ENCODE measurements at places on chromosomes 6 and 20.

DNA sequence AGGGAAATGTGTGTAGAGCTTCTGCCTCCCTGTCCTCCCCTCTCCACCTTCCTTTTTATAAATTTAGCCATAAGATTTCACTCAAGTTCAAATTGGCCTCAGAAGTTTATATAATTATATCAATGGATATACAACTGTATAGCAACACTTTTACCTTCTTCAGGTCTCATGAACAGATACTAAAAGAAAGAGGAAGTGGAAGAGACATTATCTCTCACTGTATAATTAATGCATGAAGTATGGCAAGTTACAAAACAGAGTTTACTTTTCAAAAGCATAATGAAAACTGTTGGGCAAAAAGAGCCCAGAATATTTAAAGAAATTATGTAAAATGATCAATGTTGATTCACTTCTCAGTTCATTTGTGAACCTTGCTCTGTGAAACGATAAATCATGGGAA is 99.7 kb downstream of the PDE7B start:
- no peak for DNase-seq

GRCh38 chr6:101806241-101806640 is 412.7 kb downstream of the GRIK2 start:
- no peak for DNase-seq

DNA sequence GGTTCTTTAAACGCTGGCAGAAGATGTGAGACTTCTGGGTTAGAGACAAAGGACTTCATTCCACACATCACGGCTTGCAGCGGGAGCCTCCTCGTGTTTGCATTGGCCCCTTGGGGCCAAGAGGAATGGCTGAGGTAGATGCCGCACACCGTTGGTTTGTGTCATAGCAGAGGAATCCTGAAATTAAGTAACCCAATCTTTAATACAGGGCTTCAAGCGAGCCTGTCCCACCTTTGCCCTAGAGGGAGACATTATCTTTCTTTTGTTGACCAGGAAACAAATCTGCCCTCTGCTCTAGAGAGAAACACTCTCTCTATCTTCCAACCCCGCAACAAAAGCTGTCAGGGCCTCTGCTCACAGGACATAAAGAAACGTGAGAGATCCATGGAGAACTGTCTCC is 277.5 kb upstream of the ZFP64 start:
- DNase-seq: no peak

GRCh38 chr6:70221025-70221714 is 81.7 kb downstream of the COL9A1 start:
- DNase-seq: peak; percentile 90

DNA sequence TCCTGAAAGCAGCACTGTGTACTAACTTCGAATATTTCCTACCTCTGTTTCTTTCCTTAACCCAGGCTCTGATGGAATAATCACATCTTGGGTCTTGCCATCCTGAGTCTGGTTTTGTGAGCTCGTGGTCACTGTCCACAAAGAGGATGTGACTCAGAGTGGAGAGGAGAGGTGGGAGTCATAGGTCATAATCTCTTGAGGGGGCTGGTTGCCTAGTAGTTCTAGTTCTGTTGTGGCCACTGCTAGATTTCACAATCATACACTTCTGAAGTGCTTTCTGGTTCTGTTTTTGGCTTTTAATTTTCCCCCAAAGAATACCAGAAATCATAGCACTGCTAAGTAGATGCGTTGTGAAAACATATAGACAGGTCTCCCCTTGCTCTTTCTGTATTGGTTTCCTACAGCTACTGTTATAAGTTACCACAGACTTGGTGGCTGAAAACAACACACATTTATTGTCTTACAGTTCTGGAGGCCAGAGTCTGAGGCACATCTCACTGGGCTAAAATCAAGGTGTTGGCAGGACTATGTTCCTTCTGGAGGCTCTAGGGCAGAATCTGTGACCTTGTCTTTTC is 102.8 kb downstream of the NRSN1 start:
- no peak for DNase-seq

- DNase-seq: no peak
These were observed 227.1 kb downstream of the RFPL4B start for GRCh38 chr6:112574190-112574589.
